HTR-8/SVneo (cell line): ENCODE measurements at places on chromosomes 2 and 18.
A peak's percentile ranks its signal among the peaks of the same experiment; 100 is the strongest.

- no peak for DNase-seq
Observed at GRCh38 chr2:1156059-1156458, 205.4 kb downstream of the SNTG2 start.

DNA sequence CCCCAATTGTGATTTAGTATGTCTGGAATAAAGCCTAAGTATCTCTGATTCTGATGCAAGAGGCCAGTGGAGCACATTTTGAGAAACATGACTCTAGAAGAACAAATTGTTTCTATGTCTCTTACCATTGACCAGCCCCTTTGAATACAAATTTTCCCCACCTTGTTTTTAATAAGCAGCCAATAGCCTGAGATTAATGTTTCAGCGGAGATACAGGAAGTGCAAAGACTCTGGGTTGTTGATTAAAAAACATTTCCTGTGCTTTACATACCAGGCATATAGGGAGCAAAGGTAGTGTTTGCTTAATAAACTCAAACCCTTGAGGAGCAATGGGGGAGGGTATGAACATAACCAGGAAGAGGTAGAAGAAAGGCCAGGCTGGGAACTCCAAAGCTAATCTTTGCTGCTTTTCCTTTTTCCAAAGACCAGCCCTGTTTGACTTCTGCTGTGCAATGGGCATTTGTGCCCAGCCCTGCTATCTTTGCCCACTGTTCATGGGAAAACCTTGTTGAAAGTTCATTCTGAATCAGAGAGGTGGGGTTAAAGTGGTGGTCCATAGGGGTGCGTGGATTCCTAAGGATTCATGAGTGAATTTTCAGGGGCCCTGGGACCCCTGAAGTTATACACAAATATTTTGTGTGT is 29.3 kb downstream of the UPP2 start:
- no peak for DNase-seq

DNA sequence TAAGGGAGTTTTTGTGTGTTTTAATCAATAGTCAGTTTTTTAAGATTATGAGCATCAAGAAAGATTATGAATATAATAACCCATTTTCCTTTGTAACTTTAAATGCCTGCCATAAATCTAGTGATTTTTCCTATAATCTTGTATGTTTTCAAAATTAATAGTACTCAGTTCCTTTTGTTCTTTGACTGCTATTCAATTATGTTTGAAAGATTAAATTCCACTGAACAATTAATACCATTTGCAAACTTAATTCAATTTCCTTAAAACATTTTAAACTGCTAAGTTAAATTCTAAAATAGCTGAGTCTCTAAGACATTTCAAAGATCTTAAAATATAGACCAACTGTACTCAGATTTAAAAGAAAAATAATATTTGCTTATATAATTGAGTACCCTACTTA is 1173.9 kb upstream of the TMEFF2 start:
- no peak for DNase-seq

DNA sequence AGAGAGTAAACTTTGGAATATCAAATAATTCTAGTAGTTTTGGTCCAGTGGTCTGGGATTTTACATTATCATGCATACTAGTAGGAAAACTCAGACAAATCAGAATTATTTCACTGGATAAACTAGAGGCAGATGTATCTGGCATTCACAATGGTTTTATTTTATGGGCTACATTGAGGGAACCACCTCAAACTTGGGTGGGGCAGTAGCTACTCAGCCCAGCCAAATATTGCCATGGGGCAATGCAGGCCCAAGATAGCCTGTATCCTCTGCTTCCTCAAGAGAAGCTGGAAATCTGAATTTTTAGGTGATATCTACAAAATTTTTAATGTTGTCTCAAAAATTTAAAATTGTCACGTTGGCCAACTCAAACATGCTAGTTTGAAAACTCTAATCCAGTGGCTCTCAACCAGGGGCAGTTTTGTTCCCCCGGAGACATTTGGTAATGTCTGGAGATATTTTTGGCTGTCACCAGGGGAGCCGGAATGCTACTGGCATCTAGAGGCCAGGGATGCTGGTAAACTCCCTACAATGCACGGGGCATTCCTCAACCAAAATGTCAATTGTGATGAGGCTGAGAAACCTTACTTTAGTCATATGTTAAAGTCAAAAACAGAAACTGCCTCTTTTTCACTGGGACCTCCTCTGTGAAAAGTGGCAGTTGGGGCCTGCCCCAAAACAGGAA is 172.8 kb upstream of the SPRED2 start:
- DNase-seq, result no peak

DNA sequence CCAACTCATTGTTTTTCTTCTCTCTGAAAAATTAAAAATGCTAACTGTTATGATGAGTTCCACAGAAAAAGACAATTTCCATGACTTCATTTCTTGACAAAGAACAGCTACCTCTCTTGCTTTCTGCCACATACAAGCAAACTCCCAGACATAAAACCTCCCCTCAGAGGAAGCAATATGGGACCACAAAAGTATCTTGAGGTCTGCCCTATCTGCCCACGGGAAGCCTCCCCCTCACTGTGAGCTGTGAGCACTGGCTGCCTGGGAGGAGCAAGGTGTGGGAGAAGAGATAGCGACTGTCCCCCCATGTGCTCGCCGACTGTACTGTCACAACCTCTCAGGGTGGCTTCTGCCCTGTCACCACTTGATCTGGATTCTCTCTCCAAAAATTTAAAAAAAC is 69.7 kb upstream of the NRP2 start:
- no peak for DNase-seq

DNA sequence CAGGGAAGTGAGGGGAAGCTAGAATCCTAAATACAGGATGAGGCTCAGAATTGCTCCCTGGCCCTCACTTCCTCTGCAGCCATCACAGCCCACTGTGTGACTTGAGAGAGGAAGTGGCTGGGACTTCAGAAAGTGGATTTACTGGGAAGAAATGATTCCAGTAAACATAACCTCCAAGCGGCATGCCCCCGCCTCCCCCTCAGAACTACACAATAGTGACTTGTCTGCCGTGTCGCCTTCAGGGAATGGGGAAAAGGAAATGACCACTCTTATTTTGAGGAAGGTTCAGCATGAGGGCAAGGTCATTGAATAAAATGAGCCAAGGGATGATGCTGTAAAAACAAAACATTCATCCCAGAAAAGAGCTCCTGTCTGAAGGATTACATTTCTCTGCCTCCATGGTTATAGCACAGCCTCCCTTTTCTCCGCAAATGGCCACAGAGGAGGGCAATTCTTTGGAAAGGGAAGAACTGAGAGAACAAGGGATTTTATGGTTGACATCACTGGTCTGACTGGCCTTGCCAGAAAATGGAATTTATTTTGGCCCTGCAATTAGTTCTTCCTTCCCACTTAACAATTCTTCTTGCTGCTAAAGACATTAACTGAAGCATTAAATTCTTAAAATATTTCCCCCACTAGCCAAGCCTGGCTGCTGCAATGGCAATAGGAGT is 78.9 kb upstream of the DAPL1 start:
- DNase-seq, result no peak

- DNase-seq, result peak; percentile 29
Observed at GRCh38 chr2:202376460-202377206, 506 bp downstream of the BMPR2 start.
